ENCODE measurements at places on chromosomes 1 and 21.

- no peak for DNase-seq
Observed at GRCh38 chr1:148158341-148159003, 6.4 kb upstream of the NBPF11 start.

DNA sequence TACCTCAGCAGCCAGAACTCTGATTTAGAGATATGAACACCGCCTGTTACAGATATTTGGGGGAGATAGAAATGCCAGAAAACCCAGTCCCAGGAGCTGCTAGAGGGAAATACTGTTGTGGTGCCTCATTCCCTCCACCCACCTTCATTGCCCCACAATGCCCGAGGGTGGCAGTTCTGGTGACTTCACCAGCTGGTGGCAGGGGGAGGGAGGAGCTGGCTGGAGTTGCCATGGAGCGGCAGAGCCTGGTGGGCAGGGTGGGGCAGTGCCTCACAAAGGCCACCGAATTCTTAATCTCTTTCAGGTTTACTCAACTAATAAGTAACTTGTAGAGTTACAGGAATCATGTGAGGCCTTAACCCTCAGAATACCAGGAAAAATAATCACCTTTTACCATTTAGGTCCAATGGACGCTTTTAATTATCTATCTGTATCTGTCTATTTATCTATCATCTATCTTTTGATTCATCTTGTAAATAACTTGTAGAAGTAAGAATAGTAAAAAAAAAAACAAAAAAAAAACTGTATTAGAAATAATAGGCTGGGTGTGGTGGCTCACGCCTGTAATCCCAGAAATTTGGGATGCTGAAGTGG lies 11.7 kb upstream of the S100A11 start:
- no peak for DNase-seq

DNA sequence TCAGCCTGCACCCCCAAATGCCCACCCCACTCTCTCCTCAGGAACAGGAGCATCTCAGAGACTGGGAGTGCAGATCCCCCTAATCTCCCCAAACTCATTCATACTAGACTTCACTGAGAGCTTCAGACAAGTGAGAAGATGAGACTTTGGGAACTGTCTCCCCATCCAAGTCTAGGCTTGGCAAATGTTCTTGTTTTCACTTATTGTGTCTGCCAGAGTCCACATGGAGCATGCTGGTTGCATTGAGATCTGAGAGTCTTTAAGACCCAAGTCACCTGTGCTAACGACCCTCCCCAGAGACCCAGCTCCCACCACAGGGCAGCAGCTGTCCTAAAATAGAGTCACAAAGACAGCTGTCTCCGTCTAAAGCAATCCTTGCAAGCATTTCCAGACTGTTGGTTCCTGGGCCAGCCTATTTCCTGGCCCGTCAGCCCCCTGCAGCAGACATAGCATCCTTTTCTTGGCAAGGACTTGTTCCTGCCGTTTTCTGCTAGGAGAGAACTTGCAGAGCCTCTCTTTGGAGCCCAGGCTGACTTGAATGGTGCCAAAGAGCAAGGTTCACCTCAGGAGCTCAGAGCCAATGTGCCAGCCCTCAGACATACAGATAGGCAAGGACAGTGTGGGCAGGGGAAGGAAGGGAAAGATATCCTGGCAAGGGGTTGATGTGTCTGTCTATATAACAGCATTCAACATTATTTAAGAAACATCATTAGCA lies 1.9 kb upstream of the CNTN2 start:
- no peak for DNase-seq

DNA sequence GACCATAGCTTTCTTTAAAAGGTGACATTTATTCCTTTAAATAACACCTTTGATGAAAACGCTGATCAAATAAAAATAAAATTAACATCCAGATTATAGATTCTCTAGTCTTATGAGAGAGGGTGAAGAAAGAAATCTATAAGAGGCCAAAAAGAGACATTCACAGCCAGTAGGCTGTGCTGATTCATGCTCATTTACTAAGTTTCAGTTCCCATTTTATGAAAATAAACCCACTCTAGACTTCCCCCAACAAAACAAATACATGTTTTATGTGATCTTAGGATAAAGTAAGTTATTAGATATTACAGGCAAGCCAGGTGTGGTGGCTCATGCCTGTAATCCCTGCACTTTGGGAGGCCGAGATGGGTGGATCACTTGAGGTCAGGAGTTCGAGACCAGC lies 21.1 kb downstream of the ESRRG start:
- no peak for DNase-seq

GRCh38 chr1:5578690-5579089 lies 413.5 kb downstream of the NPHP4 start:
- no peak for DNase-seq

DNA sequence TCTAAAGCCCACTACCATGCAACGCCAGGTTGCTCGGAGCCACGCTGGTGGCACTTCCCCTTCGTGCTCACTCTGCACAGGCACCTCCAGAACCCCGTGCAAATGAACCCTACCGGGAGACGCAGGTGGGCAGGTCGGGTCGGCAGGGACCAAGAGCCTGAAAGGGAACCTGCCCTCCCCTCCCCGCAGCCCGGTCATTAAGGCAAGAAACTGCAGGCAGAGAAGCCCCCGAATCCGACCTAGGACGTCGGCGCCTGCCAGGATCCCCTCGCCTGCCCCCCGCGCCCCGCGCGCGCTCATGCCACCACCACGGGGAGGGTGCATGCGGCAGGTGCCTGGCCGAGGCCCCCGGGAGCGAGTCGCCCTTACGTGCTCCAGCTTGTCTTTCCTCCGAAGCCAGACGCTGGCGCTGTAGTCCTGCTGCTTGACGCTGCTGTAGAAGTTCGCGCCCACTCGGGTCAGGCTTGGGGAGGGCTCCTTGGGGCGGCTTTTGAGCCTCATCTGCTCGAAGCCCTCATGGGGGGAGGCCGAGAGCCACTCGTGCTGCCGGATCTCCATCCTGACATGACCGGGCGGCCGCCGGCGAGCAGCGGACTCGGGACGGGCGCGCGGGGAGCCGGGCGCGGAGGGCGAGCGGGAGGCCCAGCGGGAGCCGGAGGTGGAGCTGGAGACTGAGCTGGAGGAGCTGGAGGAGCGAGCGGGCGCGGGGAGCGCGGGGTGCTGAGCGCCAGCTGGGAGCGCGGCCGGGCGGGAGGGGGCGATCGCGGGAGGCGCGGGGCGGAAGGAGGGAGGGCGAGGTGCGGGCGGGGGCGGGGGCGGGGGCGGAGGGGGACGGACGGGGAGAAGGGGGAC lies 552 bp downstream of the PLD5 start:
- DNase-seq: peak; percentile 60

- DNase-seq: peak; percentile 74
Observed at GRCh38 chr1:207328004-207328403, 6.5 kb downstream of the CD55 start.

GRCh38 chr1:109263234-109263596 lies 13.9 kb downstream of the CELSR2 start:
- DNase-seq: no peak

DNA sequence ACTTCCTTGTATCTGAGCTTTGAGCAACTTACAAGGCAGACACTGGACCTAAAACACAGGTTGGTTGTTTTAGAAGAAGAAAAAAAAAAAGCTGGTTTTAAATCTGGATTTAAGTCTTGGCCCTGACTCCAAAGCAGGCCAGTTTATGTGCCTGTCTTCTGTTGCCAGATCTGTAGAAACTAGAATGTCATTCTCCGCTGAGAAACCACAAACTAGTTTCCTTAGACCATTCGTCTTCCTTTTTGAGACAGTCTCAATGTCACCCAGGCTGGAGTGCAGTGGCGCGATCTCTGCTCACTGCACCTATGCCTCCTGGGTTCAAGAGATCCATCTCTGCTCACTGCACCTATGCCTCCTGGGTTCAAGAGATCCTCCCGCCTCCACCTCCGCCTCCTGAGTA lies 33.9 kb downstream of the APP start:
- no peak for DNase-seq

- DNase-seq: no peak
Observed at GRCh38 chr1:66197120-66197519, 336.8 kb upstream of the SGIP1 start.

DNA sequence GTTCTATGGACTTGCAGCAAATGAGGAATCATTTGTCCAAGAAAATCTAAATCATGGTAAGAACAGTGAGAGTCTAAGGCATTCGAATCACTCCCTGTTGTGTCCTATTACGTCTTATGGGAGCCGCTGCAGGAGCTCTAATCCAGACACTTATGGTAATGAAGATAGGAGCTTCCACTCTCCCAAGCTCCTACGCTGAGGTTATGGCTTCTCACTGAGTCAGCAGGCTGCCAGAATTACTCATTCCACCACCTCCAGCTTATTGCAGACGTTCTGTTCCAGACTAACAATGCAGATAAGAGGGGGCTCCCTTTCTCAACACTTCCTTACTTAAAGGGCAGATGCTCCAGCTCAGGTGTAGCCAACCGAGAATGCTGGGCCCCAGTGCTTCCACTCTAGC lies 212.6 kb downstream of the GREM2 start:
- DNase-seq: peak; percentile 87

DNA sequence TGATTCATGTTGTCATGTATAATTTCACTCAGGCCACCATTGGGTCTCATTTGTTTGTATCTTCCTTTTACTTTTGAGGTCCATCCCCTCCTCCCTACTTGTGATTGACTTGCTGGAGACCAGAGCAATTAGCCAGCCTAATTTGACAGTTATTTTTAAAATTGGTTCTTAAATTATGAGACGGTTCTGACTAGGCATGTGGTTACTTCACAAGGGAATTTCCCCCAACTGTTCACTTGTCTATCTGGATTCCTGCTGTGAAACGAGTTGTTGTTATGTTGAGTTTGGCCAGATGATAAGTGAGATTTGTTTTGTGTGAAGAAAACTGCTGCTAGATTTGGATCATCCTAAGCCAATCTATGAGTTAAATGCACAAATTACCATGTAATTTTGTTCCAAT lies 359.1 kb downstream of the BARHL2 start:
- no peak for DNase-seq

- no peak for DNase-seq
Observed at GRCh38 chr1:247402120-247402675, 13.8 kb upstream of the NLRP3 start.

- peak; percentile 17 for DNase-seq
Observed at GRCh38 chr1:174999936-175000696, at the start of gene CACYBP. TSS of gene CACYBP (plus strand) at chr1:174999947. CDS start at chr1:175000181, 234 bp downstream.

GRCh38 chr1:185213091-185213490 lies 56.1 kb downstream of the SWT1 start:
- DNase-seq: no peak

GRCh38 chr21:43367296-43367695 lies 59.6 kb downstream of the SIK1 start:
- DNase-seq: no peak

DNA sequence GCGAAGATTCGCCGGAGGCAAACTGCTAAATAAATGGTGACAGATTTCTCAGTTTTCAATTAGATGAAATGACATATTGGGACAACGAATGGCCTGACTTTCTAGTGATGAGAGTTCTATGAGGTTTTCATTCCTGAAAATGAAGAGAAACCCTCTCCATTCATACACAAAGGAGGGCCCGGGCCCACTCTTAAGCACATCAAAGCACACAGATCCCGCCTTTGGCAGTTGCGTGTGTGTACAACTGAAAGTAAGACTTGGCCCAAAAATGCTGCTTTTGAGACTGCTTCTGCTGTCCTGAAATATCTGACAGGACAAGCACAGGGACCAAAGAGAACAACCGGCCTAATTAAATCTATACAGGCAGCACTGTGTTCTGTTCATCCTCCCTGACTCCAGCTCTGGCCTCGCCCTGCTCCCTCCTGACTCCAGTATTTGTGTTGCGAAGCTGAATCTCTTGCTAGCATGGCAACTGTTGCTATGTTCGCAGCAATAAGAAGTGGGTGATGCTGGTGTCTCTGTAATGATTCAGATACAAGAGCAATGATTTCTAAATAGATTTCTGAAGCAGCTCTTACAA lies 7.4 kb downstream of the LRRC53 start:
- DNase-seq: peak; percentile 8

- no peak for DNase-seq
Observed at GRCh38 chr1:184494929-184495328, 108.1 kb downstream of the C1orf21 start.

DNA sequence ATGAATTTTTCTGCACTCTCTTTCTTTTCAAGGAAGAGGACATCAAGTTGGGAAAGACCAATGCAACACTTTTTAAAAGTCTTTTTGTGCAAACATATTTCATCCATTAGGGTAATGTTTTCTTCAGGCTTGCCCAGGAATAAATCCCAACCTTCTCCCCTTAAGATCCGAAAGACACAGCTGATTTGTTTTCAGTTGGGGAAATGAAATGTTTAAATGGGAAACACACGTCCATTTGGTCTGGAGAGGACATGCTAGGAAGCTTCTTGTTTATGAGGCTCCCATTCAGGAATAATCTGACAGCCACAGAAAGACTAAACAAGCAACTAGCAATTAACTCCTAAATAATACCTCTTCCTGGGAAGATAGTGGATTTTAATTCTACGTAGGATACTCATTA lies 91.9 kb downstream of the PRRX1 start:
- no peak for DNase-seq

GRCh38 chr1:185570962-185571361 lies 163.2 kb upstream of the HMCN1 start:
- no peak for DNase-seq

GRCh38 chr21:43318841-43319781 lies 107.8 kb downstream of the SIK1 start:
- DNase-seq: peak; percentile 46

DNA sequence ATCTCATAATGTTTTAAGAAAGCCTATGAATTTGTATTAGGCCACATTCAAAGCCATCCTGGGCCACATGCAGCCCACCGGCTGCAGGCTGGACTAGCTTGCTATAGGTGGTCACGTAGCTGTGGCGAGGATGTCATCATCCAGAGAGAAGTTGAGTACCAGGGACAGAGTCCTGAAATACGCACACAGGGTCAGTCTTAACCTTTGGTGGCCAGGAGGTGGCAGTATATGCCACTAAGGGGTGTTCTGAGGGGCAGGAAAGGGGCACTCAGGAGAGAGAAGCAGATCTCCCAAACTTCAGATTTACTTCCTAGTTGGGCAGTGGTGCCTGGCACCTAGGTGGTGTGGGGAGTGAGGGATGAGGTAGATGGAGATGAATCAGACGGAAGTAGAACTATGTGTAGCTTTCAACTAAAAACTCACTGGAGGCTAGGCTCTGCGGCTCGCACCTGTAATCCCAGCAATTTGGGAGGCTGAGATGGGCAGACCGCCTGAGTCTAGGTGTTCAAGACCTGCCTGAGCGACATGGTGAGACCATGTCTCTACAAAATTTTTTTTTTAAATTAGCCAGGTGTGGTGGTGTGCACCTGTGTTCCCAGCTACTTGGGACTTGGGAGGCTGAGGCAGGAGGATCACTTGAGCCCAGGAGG lies 16.3 kb upstream of the CDK18 start:
- DNase-seq: peak; percentile 48

Measured in HT1080 (cell line).